Neural crest cell (in vitro differentiated cells): ENCODE measurements at places on chromosomes 4 and X. TPM values are rescaled to one million over a fixed set of nuclear protein-coding genes. Genes with fewer than 3 reads are reported as not detected.
A peak's percentile ranks its signal among the peaks of the same experiment; 100 is the strongest.

DNA sequence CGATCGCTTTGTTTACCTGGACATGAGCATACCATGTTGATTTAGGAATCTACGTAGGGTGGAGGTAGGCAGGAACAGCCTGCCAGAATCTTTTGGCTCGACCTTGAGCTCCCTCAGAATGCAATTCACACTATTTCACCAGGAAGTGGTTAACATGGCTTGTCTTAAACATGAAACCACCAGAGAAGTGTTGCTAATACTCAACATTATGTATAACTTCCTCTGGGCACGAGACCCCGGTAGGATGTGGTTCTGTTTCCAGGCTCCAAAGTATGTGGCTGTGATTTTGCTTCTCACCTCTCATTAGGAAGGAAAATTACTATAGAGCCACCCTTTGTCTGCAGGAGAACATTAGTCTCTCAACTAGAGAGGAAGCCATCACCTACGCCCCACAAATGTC, 59.0 kb upstream of the VCX3B start:
- no peaks in the 10 kb centered on the region for H3K36me3 ChIP-seq
- no peaks in the 10 kb centered on the region for H3K27me3 ChIP-seq
- H3K27ac ChIP-seq: no peak overlapping the region
- no peak for DNase-seq
- no peaks in the 10 kb centered on the region for H3K4me1 ChIP-seq

- H3K4me1 ChIP-seq: no peaks in the 10 kb centered on the region
- H3K4me3 ChIP-seq: no peak overlapping the region
- H3K27ac ChIP-seq: no peak overlapping the region
- no peak for DNase-seq
These were observed 214.9 kb upstream of the MAD2L1 start for GRCh38 chr4:120281581-120281980.

LANCL3 gene
- total RNA-seq: 0.05 and 0.07 TPM in 2 replicates

GRCh38 chrX:16957751-16958150, 11.3 kb downstream of the REPS2 start:
- DNase-seq: no peak
- no peak overlapping the region for H3K4me3 ChIP-seq
- H3K27ac ChIP-seq: no peak overlapping the region
- H3K4me1 ChIP-seq: peaks cover 19% of the 10 kb centered on the region
- H3K36me3 ChIP-seq: no peaks in the 10 kb centered on the region
- H3K27me3 ChIP-seq: peaks cover 31% of the 10 kb centered on the region

DNA sequence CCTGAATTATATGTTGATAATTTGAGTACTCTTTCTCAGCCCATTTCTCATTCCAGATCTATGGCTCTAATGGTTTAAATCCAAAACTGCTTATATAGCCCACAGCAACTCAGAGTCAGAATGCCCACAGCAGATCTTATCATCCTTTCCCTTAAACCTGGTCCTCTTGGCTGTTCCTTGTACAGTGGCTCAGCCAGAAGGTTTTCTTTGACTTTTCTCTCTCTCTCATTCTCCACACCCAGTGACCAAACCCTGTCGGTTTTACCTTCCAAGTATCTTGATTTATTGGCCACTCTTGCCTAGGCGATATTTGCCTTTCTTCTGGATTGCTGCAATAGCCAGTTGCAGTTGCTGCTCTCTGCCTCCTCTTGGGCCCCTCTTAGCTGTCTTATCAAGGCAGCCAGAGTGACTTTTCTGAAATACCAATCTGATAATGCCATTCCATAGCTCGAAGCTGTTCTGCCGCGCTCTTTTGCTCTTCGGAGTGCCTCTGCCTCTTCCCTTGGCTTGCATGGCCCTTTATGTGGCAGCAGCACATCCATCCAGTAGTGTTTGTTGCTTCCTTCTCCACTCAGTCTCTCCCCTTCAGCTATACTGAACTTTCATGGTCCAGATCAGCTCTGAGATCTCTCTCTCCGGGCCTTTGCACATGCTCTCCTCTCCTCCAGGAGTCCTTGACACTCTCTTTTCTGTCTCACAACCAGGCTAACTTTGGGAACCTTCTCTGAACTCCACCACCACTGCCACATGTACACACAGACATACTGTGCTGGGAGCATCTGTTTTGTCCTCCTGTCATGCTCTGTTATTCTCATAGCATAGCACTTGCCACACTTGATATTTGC, 11.8 kb downstream of the GAB1 start:
- H3K4me1 ChIP-seq: peaks cover 37% of the 10 kb centered on the region
- no peaks in the 10 kb centered on the region for H3K27me3 ChIP-seq
- H3K27ac ChIP-seq: peak overlapping the region; percentile 57
- H3K36me3 ChIP-seq: peaks cover 5% of the 10 kb centered on the region

TMEM144 gene
- total RNA-seq: 1.6 and 1.8 TPM in 2 replicates

MPP1 gene
- total RNA-seq: 12.7 and 13.2 TPM in 2 replicates

RHOXF2B gene
- total RNA-seq: not detected in 2 replicates

DNA sequence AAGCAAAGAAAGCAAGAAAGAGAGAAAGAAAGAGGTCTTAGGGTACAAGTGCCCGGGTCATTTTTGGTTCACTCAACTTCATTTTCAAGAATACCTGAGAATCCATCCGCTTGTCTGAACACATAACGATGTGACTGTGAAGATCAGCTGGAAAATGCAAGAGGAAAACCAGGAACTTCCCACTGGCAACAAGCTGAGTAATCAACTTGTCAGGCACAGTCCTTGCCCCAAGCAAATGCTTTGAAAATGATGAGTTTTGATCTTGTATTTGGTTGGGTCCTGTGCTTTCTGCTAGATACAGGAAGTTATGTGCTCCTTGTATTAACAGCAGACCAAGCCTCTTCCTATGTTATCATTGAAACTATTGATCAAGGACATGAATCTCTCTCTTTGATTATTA, 239.1 kb downstream of the ASMT start:
- H3K4me1 ChIP-seq: no peaks in the 10 kb centered on the region
- no peak overlapping the region for H3K4me3 ChIP-seq

- H3K27ac ChIP-seq: peak overlapping the region; percentile 81
- H3K4me3 ChIP-seq: peak overlapping the region; percentile 92
- H3K36me3 ChIP-seq: peaks cover 3% of the 10 kb centered on the region
These were observed 9.2 kb downstream of the PWWP3B start for GRCh38 chrX:106177106-106177981.

- H3K4me3 ChIP-seq: no peak overlapping the region
- no peaks in the 10 kb centered on the region for H3K4me1 ChIP-seq
- H3K27me3 ChIP-seq: no peaks in the 10 kb centered on the region
- no peak overlapping the region for H3K27ac ChIP-seq
These were observed 268.1 kb downstream of the THOC2 start for GRCh38 chrX:123464709-123465108.

DNA sequence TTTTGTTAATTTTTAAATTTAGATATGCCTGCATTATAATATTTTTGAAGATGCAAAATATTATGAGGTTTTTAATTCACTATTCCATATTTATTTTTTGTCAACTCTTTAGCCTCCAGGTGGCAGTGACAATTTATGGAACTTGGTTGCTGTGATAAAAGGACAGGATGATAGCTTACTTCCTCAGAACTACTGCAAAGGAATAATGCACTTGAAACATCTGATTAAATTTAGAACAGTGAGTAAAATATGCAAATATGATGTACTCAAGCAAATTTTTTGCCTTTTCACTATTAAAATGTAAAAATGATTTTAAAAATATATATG, 45.1 kb downstream of the SPATA4 start:
- H3K36me3 ChIP-seq: peaks cover 4% of the 10 kb centered on the region
- H3K4me1 ChIP-seq: no peaks in the 10 kb centered on the region
- DNase-seq: no peak
- H3K27me3 ChIP-seq: no peaks in the 10 kb centered on the region
- H3K27ac ChIP-seq: no peak overlapping the region

DNA sequence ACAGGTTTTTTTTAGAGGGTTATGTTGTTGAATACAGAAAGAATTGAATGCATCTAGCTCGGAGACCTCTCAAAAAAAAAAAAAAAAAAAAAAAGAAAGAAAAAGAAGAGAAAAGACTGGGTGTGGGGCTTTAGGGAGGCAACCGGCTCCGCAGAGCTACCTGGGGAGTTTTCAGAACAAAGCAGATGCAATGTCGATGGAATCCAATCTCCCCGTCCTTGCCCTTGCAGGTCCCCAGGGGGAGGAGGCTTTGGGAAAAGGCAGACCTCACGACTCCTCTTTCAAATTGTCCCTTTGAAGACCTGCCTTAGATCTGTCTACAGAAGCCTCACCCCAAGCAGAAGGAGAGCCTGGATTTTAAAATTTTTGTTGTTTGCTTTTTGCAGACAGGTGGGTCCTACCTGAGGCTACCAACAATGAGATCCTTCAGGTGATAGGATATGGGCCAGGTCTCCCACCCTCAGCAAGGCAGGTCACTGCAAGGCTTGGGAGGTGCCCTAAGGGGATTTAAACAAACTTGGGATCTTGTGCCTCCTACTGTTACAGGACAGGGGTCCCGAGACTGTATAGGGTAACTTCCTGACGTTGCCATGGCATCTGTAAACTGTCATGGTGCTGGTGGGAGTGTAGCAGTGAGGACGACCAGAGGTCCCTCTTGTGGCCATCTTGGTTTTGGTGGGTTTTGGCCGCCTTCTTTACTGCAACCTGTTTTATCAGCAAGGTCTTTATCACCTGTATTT, 75.2 kb upstream of the PRKX start:
- H3K36me3 ChIP-seq: no peaks in the 10 kb centered on the region
- DNase-seq: no peak
- H3K27me3 ChIP-seq: peaks cover 47% of the 10 kb centered on the region
- no peak overlapping the region for H3K27ac ChIP-seq

- no peak overlapping the region for H3K4me3 ChIP-seq
- no peaks in the 10 kb centered on the region for H3K36me3 ChIP-seq
These were observed 15.0 kb downstream of the CLDN2 start for GRCh38 chrX:106935175-106935574.

DNA sequence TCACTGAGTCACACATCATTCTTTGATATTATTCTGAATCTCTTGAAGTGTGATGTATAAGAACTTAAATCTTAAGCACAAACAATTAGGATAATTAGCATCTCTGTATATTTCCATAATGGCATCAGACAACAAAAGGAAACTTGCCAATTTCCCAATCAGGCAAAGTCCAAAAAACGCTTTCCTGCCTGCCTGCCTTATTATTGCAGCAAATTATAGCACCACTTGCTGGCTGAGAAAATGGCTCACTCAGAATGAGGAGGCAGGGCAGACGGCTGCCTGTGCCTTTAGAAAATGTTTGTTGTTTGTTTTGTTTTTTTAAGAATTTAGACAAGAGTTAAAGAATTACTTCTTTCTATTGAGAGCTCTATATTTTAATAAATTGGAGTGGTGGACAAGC, 27.7 kb upstream of the NR3C2 start:
- no peaks in the 10 kb centered on the region for H3K36me3 ChIP-seq
- peaks cover 9% of the 10 kb centered on the region for H3K27me3 ChIP-seq
- H3K4me3 ChIP-seq: no peak overlapping the region
- H3K4me1 ChIP-seq: no peaks in the 10 kb centered on the region
- no peak overlapping the region for H3K27ac ChIP-seq
- no peak for DNase-seq

- H3K27me3 ChIP-seq: no peaks in the 10 kb centered on the region
- H3K27ac ChIP-seq: no peak overlapping the region
- H3K36me3 ChIP-seq: no peaks in the 10 kb centered on the region
- no peaks in the 10 kb centered on the region for H3K4me1 ChIP-seq
These were observed 49.8 kb downstream of the TECRL start for GRCh38 chr4:64359489-64359888.

DNA sequence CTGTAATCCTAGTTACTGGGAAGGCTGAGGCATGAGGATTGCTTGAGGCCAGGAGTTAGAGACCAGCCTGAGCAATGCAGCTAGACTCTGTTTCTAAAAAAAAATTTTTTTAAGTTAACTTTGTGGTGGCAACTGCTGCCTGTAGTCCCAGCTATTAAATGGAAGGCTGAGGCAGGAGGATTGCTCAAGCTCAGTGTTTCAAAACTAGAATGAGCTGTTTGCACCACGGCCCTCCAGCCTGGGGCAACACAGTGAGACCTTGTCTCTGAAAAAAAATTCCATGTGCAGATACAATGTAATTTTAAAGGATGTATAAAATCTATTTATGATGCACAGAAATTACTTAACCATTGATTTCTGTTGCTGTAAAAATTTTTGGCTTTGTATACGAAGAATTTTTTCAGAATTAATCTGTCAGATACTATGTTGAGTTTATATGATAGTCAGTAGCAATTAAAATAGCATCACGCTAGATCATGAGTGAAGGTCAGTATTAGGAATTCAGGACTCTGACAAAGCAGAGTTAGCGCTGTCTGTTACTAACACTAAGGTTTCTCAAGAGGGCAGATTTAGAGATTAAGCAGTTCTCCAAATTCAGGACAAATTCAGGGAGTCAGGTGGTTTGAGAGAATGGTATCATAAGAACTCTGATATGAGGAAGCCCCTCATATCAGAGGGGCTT, 8.3 kb upstream of the AGA start:
- DNase-seq: no peak

- H3K27me3 ChIP-seq: no peaks in the 10 kb centered on the region
- peak overlapping the region; percentile 9 for H3K27ac ChIP-seq
- peaks cover 3% of the 10 kb centered on the region for H3K36me3 ChIP-seq
- no peak overlapping the region for H3K4me3 ChIP-seq
- H3K4me1 ChIP-seq: peaks cover 14% of the 10 kb centered on the region
These were observed 141.5 kb downstream of the CHM start for GRCh38 chrX:85905851-85906250.

GRCh38 chr4:169251291-169252235, 19.2 kb downstream of the SH3RF1 start:
- DNase-seq: no peak
- H3K4me1 ChIP-seq: peaks cover 55% of the 10 kb centered on the region
- H3K27me3 ChIP-seq: no peaks in the 10 kb centered on the region
- H3K36me3 ChIP-seq: peaks cover 10% of the 10 kb centered on the region
- H3K4me3 ChIP-seq: no peak overlapping the region

GRCh38 chr4:153705743-153706468, 21.8 kb downstream of the TLR2 start:
- no peak overlapping the region for H3K27ac ChIP-seq
- DNase-seq: no peak
- no peaks in the 10 kb centered on the region for H3K27me3 ChIP-seq
- peaks cover 26% of the 10 kb centered on the region for H3K4me1 ChIP-seq
- peaks cover 6% of the 10 kb centered on the region for H3K36me3 ChIP-seq

GRCh38 chr4:14916554-14917297, 85.6 kb upstream of the CPEB2 start:
- peaks cover 5% of the 10 kb centered on the region for H3K4me1 ChIP-seq
- no peaks in the 10 kb centered on the region for H3K27me3 ChIP-seq
- no peak for DNase-seq
- no peaks in the 10 kb centered on the region for H3K36me3 ChIP-seq

DNA sequence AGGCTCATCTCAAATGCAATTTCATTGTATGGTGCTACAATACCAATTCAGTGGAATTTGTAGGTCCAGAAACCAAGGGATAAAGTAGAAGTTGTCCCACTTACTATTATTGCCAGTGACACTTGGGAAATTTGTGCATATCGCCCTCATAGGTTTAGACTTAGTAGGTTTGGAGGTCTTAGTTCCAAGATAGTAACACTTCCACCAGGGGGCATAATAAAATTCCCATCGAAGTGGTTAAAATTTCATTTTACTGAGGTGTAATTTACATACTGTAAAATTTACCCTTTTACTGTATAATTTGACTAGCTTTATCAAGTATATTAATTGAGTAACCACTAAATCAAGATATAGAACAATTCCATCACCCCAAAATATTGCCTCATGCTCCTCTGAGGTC, 174.6 kb downstream of the INPP4B start:
- H3K27me3 ChIP-seq: no peaks in the 10 kb centered on the region
- no peak for DNase-seq
- no peaks in the 10 kb centered on the region for H3K4me1 ChIP-seq
- H3K36me3 ChIP-seq: peaks cover 14% of the 10 kb centered on the region
